MCF 10A (cell line): ENCODE measurements at places on chromosomes 5 and 9. TPM values are rescaled to one million over a fixed set of nuclear protein-coding genes. Genes with fewer than 3 reads are reported as not detected.

Gene MED10
- total RNA-seq: 84.9 and 85.1 TPM in 2 replicates

Gene CCL21
- total RNA-seq: not detected in 2 replicates

GRCh38 chr5:3307982-3308621 lies 287.5 kb upstream of the IRX1 start:
- peak; percentile 11 for DNase-seq

Gene NACC2
- total RNA-seq: 16.5 and 20.2 TPM in 2 replicates

Gene APBB3
- 22.7 and 28.1 TPM in 2 replicates for total RNA-seq

DNA sequence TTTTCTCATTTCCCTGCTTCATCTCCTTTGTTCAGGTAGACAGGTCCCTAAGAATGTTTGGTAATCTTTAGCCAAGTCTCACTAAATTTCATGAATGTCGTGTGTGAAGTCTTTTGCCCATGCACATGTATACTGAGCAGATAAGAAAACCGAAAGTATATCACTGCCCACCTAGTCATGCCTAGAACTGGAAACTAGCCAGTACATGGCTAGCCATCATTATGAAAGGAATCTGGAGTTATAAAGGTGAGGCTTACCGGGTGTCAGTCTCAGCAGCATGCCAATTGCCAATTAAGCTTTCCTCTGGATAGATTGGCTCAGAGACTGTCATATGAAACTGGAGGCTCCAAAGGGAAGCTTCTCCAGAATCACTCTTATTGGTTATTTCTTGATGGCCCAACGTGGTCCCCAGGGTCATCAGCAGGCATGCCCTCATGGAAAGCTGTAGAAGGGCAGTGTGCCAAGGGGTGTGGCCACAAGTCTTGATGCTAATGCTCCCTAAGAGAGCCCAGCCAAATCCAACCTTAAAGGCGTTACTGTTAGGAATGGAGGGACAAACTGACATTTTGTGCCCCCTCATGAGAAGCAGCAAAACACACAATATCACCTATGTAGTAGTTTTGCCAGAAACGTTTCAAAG lies 307.3 kb upstream of the PIK3R1 start:
- no peak for DNase-seq
